ENCODE measurements at places on chromosomes 11 and 22.

GRCh38 chr11:110446061-110446460, 16.3 kb downstream of the FDX1 start:
- no peak for DNase-seq

DNA sequence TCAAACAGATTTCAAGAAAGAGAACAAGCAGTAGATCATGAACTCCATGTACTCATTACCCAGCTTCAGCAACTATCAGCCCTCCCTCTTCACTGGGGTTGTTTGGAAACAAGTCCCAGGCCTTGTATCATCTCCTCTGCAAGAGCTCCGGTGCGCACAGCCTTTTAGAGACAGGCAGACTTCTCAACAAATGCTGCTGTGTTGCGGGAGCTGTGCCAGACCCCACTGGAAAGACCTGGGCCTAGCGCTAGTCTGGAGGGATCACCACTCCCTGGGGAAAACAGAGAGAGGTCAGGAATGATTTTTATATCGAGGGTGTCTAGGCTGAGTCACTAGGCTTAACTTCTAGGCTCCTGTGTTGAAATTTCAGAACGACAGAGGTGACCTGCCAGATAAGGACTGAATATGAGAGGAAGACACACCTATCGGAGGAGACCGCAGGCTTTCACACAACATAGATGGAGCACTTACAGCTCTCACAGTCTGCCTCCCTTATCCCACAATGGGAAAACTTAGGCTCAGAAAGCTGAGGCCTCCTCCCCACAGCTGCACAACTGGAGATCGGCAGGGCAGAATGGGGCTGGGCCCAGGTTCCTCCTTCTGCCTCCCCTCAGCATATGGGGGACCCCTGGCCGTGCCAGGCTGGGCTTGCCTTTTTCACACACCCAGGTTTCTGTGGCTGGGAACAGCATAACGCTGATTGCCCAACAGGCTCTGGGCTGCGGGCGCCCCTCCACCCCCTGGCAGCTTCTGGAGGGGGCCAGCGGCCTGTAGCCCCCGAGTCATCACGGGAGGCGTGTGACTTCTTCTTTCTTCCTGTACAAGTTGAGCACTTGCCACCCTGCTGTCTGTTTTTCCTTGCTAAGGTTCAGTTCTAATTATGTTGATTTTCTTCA, 86.0 kb downstream of the PKNOX2 start:
- no peak for DNase-seq

GRCh38 chr11:126561327-126561893, 205.9 kb downstream of the ST3GAL4 start:
- no peak for DNase-seq

GRCh38 chr11:9078113-9079086, 13.0 kb downstream of the SCUBE2 start:
- DNase-seq: no peak

GRCh38 chr11:69272055-69272454, 21.9 kb upstream of the MYEOV start:
- no peak for DNase-seq

GRCh38 chr22:38799265-38800002, 5.5 kb upstream of the DNAL4 start:
- DNase-seq: no peak

DNA sequence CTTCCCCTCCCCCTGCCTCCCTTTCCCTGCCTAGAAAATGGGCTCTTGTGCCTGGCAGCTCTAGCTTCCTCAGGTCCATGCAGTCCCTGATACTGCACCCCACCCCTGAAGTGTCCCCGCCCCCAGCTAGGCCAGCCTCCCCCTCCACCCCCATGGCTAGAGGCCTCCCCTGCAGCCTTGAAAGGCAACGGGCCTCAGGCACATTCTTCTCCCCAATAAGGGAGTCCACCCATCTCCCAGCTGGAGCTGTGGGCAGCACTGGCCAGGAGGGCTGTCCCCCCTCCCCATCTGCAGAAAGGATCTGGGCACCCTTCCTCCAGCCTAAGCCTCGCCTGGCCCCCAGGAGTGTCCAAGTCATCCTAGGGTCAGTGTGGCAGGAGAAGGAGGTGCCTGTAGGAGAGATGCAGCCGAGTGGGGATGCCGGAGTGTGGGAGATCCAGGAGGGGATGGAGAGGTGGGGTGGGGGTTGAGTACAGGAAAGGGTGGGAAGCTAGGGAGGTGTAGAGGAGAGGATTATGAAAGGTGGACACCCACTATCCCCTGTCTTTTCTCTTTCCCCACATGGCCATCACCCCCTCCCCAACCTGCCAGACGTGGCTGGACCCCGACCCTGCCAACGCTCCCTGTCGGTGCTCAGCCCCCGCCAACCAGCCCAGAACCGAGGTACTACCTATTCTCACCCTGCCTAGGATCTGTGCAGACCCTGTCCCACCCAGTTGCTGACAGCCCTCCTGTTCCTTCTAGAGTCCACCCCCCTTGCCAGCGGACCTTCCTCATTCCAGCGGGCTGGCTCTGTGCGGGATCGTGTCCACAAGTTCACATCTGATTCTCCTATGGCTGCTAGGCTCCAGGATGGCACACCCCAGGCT, 9.3 kb downstream of the SMTN start:
- DNase-seq: no peak

DNA sequence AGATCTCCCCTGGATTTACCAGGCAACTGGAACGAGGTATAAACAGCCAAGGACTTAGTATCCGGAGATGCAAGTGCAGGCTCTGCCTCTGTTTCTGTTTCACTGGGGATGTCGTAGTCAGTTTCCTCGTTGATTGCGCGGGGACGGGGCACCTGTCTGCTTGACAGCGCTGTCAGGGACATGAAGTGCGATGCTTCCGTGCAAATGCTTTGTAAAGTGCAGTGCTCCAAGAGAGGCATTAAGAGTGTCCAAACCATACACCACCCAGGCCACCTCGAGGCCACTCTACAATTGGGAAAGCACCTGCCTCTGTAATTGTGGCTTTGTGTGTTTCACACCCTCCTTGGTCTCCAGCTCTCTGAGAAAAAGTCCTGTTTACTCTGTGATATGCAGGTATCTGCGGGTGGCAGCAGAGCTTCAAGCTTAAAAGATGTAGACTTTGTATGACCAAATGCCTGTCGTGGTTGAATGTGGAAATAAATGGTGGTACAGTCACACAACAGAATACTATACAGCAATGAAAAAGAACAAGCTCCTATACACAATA, 18.6 kb upstream of the CD5 start:
- no peak for DNase-seq

GRCh38 chr11:58829786-58830185, 14.7 kb downstream of the GLYATL2 start:
- no peak for DNase-seq

- no peak for DNase-seq
Measured at GRCh38 chr22:43128116-43128515, 15.1 kb downstream of the MCAT start.

All from NCI-H1436 treated with DMSO at 0.1 percent for 48 hours (cell line).